SK-N-SH treated with all-trans-retinoic acid at 6 μM for 48 hours (cell line): ENCODE measurements at places on chromosomes 13 and 19.

- no peak for ATAC-seq
Observed at GRCh38 chr13:34246511-34246910, 428.6 kb downstream of the RFC3 start.

GRCh38 chr13:102870677-102871415 is 25.0 kb downstream of the ERCC5 start:
- ATAC-seq: peak; percentile 94

DNA sequence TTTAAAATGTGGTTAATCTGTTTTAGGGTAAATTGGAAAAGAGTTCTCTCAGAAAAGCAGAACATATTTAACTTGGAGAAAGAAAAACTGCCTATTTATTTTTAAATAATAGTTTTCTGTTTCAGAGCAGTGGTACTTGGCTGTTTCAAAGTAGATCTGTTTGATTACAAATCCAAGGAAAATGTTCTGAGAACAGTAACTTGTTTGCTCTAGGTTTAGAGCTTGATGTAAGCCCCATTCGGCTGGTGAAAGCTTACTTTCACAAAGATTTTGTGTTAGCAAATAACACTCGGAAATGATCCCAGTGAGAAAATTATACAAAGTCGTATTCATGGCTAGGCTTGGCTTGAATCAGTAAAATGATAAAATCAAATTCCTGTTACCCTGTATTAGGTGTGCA is 395.8 kb upstream of the GPC6 start:
- ATAC-seq: no peak

DNA sequence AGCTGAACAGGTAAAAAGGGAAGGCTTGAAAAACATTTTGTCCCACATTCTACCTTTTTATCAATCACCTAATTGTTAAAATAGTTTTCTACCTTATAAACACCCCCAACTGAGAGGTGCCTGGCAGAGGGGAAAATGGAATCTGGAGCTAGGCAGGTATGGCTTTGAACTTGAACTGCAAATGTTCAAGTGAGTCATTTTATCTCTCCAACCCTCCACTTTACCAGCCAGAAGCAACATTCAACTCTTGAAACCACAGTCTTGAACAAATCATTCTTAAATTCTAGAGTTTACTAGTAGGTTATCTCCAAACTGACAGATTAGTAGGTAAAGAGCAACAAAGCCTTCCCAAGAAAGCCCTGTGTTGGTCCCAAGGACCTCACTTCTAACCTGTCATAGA is 116.9 kb downstream of the ABCC4 start:
- ATAC-seq: no peak

- no peak for ATAC-seq
Observed at GRCh38 chr19:53537121-53537520, 824 bp upstream of the ZNF331 start.

DNA sequence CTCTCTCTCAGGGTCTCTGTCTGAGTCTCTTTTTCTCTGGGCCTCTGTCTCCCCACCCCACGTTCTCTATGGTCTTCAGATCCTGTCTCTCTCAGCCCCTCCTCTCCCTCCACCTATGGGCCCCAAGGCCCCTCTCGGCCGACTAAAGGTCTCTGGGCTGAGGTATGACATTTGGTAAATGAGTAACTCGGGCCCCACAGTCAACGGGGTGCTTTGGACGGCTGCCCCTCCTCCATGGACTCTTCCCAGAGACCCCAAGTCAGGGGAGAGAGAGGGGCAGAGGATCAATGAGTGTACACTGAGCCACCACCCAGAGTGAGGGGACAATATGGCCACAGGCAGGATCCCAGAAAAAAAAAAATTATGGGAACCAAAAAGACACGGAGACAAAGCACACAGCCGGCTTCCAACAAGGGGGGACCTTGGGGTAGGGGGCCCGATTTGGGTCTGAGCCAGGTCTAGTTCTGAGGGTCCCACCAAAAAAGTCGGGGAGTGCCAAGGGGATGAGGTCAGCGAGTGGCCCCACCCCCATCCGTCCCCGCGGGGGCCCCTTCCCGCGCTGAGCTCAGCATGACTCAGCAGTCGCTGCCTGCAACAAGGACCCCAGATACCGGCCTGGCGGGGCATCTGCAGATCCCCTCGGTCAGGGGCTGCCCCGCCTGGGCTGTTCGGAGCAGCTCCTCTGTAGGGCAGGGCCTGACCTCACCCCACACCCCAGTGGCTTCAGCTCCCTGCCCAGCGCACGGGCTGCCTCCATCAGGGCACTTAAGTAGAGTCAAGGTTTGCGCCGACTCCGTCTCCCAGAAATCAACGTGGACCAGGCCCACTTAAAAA is 1.5 kb upstream of the FTL start:
- ATAC-seq: peak; percentile 1; the same call in 1 of the 3 replicates

DNA sequence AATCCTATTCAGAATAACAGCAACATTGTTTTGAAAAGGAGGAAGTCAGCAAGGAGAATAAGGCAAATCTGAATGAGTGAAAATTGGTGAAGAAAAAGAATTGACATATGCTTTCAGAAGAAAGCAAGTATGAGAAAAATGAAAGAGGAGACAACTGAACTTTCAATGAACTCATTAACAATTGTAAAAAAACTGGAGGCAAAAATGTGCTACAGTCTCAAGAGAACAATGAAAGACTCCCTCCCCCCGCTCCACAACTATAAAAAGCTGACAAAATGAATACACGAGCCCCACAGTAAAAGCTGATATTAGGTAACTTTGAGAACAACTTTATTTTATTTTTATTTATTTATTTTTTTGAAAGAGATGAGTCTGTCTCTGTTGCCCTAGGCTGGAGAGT is 373.1 kb downstream of the DIAPH3 start:
- 0 out of 3 replicates have a peak, but pooled peaks have one; percentile 28 for ATAC-seq

DNA sequence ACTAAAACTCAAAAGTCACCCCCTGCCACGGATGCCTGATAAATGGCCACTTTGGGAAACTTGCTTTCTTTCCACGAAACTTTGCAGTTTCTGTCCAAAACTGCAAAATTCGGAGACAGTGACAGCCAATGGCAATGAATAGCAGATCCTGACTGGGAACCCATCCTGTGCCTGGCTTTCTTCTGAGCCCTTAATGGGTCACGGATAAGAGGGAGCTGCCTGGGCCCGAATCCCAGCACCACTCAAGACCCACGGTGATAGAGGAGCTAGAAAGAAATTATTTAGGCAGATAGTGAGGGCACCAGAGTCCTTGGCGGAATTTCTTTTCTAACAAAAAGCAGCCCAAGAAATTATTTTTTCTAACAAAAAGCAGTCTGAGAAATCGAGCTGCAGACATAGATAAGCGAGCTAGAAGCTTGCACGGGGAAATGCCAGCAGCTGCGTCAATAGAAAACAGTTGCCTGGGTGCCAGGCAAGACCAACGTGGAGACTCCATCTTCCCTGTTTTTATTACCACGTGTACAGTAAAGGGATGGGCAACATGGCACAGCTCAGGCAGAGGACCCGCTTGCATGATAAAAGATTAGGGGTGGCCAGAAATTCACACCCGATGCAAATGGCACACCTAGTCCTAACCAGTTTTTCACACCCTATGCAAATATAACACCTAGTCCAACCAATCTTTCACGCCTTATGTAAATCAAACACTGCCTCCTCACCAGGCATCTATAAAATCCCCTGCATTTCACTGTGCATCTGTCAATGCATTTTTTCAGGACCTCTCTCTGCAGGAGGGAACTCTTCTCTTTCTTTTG is 7.1 kb upstream of the HSH2D start:
- ATAC-seq: peak; percentile 47

DNA sequence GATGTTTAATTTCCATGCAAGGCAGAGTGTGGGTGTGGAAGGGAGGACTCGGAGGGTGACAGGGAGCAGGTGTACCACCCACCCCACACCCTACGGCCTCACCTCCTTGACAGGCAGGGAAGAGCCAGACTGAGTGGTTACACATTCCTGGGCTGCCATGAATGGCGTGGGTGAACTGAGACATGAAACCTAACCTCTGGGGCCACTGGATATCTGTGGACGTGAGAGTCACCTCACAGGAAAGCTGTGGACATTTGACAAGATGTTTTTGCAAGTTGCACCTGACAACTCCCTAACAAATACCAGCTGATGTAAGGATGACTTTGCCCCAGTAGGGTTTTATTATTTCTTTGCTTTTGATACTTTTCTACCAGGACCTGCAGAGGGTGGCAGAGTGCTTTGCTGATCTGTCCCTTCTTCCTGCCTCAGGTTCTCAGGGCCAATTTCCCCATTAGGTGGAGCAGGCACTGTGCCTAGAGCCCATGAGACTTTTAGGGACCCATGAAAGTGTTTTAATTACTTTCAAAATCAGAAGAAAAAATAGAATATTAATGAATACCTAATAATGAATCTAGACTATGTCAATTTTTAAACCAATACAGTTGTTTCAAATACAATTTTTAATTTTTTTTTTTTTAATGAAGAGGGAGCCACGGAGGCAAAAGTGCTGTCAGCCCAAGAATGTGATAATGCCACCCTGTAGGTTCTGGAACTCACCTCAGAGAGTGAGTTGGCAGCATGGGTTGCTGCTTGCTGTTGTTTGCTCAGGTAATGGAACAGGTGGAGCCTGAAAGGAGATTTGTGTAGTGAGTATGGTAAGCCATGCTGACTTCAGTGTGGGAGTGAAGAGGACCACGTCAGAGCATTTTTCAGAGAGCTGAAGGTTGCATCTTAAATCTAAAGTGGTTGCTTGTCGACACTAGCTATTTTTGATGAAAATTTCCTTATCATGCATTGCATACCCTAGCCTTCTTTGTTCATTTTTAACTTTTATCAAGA is 58.0 kb upstream of the CYSLTR2 start:
- peak; percentile 96 for ATAC-seq

- no peak for ATAC-seq
Observed at GRCh38 chr13:83281654-83282053, 600.6 kb downstream of the SLITRK1 start.

GRCh38 chr13:105773241-105773640 is 762.2 kb downstream of the EFNB2 start:
- no peak for ATAC-seq

- ATAC-seq: no peak
Observed at GRCh38 chr19:33821871-33822270, 25.2 kb downstream of the KCTD15 start.

DNA sequence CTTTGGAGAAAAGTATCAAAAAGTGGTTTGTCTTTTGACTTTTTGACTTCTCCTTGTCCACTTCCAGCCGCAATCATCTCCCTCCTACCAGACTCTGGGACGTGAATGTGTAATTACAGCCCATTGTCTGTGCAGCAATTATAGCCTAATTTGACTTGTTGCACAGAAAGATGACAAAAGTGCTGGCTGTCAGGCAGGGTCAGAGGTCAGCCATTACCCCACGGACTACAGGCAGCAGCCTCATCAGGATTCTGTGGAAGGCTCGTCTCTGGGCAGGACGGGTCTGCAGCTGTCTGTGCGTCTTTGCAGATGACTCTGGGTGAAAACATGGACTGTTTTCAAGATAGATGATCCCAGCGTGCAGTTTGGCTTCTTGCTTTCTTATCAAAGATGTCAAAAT is 102.2 kb upstream of the EDNRB start:
- ATAC-seq: no peak

DNA sequence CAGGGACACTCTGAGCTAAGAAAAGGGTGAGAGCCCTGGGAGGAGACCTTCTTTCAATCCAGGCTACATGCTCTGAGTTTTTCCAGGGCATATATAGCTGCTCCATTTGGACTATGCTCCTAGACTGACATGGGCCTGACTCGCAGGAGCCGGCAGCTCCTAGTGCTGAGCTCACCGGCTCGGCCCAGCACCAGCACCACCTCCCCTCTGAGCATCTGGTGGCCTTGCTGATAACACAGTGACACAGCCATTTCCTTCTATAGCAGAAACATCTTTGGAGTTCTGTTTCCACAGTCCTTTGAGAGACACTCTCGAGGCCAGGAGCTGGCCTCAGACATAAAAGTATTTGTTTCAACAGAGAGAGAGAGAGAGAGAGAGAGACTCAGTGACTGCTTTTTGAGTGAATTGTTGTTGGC is 184.9 kb downstream of the TM9SF2 start:
- ATAC-seq: peak; percentile 81

DNA sequence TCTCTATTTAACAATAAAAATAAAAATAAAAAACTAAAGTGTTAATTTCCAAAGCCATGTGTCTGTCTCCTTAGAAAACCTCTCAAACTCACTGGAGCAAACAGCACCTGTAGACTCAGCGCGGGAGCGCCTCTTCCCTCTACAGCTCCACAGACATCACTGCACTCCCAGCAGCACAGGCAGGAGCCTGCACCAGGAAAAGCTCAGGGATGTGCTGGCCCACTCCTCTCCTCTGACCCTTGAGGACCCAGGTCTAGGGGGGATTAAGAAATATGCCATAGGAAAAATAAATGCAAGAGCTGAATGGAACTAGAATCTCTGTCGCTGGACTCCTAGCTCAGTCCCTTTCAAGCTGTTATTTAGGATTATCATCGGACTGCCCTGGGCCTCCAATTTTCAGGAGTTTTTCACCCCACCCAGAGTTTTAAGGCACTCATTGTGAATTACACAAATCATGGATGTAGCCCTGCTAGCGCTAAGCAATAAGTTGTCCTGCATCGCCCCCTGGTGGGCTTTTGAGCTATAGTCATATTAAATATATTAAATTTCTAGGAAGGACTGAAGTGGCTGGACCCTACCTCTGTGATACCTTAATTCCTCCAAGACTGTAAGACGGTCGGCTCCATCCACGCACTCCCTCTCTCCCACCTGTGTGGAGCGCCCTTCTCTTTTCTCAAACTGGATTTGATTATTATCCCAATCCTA is 333.9 kb downstream of the UQCRFS1 start:
- ATAC-seq: peak; percentile 90

DNA sequence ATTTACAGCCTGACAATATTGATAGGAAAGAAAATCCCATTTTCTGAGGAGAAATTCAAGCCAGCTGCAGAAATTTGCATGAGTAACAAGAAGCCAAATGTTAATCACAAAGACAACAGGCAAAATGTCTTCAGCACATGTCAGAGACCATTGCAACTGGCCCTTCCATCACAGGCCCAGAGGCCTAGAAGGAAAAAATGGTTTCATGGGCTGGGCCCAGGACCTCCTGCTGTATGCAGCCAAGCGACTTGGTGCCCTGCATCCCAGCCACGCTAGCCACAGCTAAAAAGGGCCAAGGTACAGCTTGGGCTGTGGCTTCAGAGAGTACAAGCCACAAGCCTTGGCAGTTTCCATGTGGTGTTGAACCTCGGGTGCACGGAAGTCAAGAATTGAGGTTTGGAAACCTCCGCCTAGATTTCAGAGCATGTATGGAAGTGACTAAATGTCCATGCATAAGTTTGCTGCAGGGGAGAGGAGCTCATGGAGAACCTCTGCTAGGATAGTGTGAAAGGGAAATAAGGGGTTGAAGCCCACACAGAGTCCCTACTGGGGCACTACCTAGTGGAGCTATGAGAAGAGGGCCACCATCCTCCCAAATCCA is 1474.0 kb downstream of the PCDH9 start:
- ATAC-seq: no peak

DNA sequence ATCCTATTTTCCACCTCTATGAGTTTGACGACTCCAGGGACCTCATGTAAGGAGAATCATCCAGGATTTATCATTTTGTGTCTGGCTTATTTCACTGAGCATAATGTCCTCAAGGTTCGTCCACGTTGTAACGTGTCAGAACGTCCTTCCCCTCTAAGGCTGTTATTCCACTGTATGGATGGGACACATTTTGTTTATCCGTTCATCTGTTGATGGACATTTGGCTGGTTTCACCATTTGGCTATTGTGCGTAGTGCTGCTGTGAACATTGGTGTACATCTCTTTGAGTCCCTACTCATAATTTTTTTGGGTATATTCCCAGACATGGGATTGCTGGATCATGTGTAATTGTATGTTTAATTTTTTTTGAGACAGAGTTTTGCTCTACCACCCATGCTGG is 21.5 kb downstream of the CRTC1 start:
- no peak for ATAC-seq
